T47D (cell line): ENCODE measurements at places on chromosomes 3 and 15.

DNA sequence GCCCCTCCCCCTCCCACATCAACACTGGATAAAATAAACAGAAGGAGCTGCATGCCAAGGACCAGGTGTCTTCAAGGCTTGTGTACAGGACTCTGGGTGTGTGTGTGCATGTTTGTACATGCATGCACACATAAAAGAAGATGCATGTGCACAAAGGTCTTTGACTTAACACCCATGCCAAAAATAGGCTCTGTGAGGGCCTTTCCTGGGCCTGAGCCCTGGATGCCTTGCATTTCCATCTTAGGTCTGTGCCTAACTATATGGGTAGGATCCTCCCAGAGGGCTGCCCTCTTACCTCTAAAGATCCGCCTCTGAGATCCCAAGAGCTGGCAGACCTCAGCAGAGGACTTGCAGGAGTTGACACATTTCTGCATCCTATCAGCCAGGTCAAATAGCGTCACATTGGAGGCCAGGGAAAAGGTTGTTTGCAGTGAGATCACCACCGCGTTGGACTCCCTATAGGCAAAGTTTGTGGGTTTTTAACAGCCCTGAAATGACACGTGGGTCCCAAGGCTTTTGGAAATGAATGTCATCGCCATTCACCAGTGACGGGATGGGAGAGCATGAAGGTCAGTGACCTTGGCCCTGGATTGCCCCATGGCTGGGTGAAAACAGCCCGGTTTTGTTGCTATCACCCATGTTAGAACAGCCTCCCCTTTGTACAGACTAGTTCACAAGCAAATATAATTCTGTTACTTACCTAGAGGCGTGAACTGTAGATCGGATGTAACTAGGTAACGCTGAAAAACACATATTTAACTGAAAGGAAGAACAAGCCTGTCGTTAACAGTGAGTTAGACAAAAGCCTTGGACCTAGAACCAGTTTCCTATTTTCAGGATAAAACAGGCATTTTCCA is 54.0 kb downstream of the HEG1 start:
- no peak for DNase-seq

- DNase-seq = no peak
These were observed 118.2 kb upstream of the GOLIM4 start for GRCh38 chr3:168213920-168214319.

GRCh38 chr3:49813497-49814174 is at the start of gene UBA7:
Gene UBA7, minus strand, starts transcription at chr3:49813953. Its CDS starts 166 bp downstream, at chr3:49813787.
- peak; percentile 30 for DNase-seq

GRCh38 chr15:46413799-46414198 is 779.0 kb downstream of the SQOR start:
- DNase-seq = no peak

DNA sequence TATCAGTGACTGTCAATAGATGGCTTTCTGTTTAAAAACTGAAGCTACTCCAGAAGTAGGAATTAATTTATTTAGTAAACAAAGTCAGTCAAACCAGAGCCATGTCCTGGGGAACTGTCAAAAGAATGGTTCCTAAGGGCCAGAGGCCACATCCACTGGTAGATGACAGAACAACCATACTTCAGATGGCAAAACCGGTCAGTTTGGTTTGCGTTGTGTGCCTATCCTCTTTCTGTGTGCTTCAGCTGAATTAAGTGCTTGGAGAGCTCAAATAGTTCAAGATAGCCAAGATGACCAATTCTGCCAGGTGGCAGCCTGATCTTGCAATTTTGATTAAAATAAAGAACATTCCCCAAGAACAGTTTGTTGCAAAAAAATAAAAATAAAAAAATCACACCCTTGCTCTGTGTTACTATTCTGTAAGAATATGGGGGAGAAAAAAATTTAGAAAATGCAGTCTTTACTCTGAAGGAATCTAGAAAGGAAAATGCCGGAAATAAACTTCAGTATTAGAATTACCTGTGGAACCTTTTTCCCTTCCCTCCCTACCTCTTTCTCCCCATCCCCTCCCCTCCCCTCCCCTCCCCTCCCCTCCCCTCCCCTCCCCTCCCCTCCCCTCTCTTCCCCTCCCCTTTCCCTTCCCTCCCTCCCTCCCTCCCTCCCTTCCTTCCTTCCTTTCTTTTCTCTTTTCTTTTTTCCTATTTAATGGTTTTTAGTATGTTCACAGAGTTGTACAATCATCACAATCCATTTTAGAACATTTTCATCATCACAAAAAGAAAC is 2.5 kb downstream of the MAP3K13 start:
- DNase-seq = peak; percentile 94

DNA sequence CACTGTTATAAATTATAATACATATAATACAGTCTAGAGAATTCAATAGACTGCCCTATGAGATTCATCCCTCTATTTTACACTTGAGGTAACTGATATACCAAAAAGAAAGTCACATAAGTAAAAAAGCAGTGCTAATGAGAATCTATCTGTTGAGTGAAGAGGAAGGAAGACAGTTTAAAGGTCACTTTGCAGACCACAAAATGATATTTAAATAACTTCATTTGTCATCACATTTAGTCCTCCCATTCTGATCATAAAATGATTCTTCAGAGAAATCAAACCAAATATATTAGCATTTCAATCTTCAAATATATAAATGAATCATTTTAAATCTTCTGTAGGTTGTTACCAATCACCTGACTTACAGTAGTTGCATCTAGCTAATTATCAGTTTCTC is 60.5 kb upstream of the CCDC50 start:
- DNase-seq = no peak

DNA sequence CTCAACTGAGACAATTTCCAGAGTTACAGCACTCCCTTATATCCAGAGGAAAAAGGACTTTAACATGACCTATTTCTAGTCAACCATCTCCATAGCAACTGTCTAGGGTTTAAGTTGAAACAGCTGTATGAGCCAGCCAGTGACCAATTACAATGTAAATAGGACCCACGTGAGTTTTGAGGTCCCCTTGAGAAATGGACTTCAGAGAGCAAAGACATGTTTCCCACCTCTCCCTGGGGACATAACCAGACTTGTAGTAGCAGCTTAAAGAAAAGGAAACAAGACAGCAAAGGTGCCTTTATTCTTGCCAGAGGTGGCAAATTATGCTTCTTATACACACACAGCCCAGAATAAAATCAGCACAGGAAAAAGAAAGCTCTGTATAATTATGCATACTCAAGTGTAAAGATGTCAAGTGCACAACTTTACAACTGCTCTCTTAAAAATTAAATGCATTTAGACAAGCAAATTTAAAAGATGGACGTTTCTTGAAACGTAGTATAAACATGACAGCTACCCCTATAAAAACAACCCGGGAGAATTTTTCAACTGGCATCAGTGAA is 40.2 kb downstream of the SUMF1 start:
- peak; percentile 23 for DNase-seq

- DNase-seq = no peak
These were observed 187.1 kb upstream of the AGTR1 start for GRCh38 chr3:148510561-148510960.

- DNase-seq = no peak
These were observed 29.9 kb upstream of the POLR2M start for GRCh38 chr15:57676585-57676984.

DNA sequence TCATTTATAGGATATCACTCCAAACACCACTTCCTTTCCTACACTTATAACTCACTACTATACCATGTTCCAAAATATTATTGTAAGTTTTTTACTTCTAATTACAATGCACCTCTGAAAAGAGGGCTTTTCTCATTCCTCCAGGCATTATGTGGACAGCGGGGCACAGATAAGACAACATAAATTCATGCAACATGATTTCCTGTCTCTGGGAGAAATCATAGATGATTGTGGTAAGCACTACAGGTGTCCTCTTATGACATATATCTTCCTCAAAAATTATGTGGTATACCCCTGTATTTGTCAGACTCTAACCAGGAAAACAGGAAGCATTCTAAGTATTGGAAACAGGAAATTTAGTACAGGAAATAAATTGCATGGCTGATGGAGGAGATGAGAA is 45.7 kb upstream of the INO80 start:
- no peak for DNase-seq

DNA sequence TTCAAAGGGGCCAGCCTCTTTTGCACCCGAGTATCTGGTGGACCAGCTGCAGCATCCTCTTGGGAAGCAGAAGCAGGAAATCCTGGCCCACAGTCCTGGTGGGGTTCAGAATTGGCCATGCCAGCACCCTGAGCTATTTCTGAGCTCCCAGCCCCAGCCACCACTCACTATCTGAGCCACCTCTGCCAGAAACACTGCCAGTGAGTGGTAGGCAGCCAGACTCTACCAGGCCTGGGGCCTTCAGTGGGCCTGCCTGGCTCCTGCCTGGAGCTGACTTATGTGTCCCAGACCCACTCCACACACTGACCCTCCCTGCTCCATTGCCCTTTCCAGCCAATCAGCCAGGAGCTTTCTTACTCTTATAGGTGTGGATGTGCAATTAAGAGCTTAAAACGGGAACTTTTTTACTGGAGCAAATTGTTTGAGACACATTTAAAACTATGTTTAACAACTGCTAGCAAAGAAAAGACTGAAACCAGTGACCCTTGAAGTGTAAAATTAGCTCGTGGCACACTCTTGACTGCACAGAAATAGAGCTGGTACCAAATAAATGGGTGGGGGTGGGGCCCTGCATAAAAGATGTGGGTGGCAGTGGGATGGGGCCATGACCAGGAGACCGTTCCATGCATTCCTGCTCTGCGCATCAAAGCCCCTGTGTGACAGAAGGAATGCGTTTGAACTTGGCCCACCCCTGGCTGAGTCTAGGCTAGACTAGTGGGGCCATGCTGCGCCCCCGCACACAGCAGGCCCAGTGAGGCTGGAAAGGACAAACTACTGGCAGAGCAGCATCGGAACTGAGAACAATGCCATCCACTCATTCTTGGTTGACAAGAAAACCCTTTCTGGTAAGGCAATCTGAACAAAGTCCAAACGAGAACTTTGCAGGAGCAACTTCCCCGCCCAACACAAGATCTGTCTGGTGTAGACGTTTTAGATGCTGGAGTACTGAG is 48.0 kb downstream of the CTNNB1 start:
- no peak for DNase-seq

DNA sequence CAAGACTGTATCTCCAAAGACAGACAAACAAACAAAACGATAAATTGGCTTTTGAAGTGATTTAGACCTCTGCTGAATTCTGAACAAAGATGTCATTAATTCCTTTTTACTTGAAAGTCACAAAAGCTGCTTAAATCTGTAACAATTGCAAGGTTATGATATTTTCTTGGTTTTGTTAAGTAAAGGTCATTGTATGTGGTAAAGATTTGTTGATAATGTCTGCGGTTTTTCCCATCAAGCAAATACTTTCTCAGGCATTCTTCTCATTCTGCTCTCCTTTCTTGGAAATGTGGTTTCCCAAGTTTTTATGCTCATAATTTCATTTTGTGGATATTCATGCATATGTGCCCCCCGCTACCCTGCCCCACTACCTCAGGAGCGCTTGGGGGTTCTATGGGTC is 116.5 kb downstream of the SLMAP start:
- no peak for DNase-seq

- no peak for DNase-seq
These were observed 105.4 kb downstream of the ADCY5 start for GRCh38 chr3:123343296-123344174.

GRCh38 chr3:191543897-191544296 is 82.9 kb downstream of the PYDC2 start:
- DNase-seq = no peak

DNA sequence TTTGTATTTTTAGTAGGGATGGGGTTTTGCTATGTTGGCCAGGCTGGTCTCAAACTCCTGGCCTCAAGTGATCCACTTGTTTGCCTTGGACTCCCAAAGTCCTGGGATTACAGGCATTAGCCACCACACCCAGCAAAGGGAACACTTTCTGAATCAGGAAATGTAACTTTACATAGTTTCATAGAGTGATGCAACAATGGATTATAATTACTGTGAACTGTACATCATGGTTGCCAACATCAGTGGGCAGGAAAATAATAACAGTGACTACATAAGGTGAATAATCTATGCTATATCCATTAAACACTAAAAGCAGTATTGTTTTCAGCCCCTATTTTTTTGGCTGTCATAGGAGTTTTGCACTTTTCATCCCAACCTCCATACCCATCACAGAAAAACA is 5.0 kb upstream of the KPNA1 start:
- DNase-seq = no peak

GRCh38 chr3:27792869-27793268 is 70.7 kb upstream of the EOMES start:
- no peak for DNase-seq

DNA sequence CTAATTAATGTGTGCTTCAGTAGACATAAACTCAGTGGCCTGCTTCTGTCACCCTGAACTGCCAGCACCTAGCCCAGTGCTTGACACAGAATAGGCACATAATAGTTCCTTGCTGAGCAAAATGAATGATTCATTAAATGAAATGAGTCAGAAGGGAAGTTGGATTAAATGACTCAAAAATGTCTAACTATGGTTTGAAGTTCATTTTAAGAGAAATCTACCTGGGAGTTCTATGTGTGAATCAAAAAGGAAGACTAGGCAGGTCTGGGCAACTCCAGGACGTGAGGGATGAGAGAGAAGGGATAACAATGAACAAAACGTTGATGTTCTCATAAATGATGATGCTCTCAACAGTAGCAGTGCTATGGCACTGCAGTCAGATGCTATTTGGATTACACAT is 175.0 kb downstream of the CFAP20DC start:
- DNase-seq = no peak

DNA sequence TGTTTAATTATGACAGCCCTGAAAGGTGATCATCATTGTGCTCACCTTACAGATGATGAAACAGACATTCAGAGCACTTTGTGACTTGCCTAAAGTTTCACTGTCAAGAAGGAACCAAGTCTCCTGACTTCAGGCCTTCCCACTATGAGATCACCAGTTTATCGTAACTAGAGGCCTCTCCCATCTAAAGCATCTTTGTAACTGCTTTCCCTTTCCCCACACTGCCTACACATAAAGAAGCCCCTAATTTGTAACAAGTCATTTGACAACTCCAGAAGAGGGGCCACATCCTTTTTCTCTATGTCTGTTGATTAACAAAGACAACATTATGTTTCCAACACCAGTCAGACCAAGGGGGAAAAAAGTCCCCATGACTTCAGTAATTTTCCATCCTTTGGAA is 1.1 kb downstream of the KLHL6 start:
- DNase-seq = no peak

DNA sequence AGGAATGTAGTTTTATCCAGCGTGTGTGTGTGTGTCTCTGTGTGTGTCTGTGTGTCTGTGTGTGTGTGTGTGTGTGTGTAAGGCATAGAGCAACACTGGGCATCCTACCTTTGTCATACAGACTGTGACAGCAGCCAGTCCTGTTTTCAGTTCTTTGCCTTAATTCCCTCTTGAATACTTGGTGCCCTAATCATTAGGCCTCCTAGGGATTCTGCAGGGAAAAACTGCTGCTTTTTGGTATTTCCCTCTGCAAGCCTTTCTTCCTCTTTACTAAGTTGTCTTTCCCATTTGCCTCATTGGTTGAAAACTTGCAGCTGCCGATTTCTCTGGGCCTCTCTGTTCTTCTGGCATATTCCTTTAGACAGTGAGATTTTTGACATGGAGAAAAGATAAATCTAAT is 9.2 kb downstream of the SLC25A36 start:
- no peak for DNase-seq

DNA sequence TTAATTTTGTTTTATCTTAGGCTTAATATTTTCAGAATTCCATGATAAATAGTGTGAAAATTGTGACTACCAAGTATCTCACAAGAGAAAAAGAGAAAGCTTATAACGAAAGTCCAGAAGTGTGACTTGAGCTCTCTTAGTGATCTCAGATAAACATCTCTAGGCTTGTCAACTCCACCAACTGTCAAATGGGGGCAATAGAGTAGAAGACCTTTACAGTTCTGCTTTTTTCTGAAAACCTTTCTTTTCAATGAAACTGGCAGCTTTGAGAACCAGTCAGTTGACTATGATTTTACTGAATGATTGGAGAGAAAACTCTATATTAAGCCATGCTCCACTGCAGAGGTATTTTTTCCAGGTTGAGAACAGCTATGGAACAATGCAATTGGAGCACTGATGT is 119.2 kb upstream of the TP63 start:
- DNase-seq = no peak
